ENCODE measurements at places on chromosomes 5 and 9.

- DNase-seq = peak; percentile 56
These were observed 3.0 kb upstream of the HRCT1 start for GRCh38 chr9:35903049-35903448.

DNA sequence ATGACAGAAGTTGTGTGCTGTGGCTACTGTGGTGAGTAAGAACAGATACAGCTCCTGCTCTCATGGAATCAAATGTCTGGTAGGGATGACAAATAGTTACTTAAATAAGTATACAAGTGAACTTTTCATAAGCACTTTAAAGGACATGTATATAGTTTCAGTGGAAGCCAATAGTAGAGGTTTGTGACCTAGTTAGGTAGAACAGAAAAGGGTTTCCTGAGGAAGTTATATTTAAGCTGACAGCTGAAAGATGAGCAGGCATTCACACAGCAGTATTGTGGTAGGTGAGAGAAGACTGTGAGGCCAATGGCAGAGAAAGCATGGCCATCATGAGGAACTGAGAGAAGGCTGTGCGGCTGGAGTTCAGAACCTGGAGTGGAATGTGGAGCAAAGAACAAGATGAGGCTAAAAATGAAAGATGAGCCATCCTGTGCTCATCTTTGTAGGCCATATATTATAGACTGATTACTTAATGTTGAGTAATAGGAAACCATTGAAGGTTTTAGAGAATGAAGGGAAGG, 15.4 kb downstream of the FAM174A start:
- no peak for DNase-seq

GRCh38 chr5:168262042-168262743, 29.3 kb upstream of the WWC1 start:
- no peak for DNase-seq

DNA sequence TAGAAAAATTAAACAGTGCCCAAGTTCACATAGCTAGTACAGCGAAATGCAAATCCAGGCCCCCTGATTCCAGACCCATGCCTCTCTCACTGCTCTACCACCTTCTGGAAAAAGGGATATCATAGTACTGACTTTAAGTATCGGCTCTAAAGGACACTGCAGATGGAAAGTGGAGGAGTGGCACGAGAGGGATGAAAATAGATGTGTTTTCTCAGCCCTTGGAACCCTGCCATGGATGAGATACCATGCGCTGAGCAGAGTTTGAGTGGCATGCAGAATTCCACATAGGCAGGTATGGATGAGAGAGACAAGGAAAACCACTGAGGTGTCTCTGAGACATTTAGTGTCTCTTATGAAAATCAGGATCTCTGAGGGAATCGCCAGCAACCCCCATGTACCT, 18.8 kb downstream of the CKMT2 start:
- DNase-seq = no peak

DNA sequence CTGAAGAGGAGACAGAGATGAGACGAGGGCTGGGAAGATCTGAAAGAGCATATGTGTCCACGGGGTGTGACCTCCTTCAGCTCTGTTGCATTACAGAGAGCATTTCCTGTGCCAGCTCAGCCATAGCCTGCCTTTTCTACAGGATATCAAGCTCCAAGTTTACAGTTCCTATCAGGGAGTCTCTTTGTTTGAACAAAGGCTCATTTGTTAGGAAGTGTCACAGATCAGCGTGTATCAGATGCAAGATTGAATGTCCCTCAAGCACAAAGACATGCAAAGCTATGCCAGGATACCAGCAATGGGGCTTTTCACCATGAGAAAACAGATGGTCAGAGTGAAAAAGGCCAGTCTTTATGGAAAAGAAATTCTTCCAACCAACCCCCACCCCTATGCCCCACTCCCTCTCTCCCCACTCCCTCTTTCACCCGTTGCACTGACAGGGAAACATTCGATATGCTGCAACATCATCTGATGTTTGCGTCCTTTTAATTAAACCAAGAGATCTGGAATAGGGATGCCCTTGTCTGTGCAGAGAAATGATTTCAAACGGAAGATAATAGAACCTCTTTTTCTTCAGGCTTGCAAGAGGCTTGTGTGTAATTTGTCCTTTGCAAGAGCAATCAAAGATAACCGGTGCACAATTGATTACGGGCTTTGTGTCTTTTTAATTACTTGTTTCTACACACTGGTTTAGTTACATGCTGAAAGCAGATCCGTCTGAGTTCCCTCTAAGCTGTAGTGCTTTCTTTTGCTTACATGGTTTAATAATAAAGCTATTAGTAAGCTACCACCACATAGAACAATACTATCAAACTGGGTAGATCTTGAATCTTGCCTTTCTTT, 263.1 kb upstream of the RGMB start:
- peak; percentile 6 for DNase-seq

GRCh38 chr9:107283623-107284616, 841 bp downstream of the RAD23B start:
- DNase-seq = peak; percentile 75

DNA sequence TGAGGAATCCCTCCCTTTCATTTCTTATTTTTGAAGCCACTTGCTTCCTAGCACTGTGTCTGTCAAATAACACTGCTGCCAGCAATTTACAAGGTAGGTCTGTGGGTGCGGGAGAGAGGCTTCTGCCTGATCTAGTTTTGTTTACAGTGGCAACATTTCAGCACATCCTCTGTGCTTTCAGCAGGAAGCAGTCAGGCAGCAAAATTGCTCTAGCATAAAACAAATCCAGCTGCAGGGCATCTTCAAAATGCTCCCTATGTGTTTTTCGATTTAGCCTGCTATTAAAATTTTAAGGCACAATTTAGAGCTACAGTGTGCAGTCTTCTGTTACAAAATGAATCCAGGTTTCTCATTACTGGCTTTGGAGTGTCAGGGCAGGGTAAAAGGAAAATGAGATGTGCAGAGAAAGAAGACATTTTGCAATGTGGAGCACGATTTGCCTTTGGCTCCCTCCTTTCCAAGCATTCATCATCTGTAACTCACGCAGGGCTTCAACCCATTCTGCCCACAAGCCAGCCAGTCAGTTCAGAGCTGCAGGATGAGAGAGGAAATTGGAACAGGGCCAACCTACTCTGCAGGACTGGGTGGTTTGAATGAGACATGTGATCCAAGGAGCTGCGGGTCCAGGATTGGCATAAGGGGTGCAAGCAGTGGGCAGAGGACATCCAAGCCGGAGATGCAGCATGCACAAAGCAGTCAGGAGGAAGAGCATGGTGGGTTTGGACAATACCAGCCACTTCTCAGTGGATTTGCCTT, 143.4 kb upstream of the APC start:
- DNase-seq = no peak

- DNase-seq = no peak
These were observed 66.1 kb upstream of the SMC5 start for GRCh38 chr9:70192707-70193106.

GRCh38 chr5:95846554-95847260, 24.2 kb upstream of the GLRX start:
- DNase-seq = peak; percentile 77

DNA sequence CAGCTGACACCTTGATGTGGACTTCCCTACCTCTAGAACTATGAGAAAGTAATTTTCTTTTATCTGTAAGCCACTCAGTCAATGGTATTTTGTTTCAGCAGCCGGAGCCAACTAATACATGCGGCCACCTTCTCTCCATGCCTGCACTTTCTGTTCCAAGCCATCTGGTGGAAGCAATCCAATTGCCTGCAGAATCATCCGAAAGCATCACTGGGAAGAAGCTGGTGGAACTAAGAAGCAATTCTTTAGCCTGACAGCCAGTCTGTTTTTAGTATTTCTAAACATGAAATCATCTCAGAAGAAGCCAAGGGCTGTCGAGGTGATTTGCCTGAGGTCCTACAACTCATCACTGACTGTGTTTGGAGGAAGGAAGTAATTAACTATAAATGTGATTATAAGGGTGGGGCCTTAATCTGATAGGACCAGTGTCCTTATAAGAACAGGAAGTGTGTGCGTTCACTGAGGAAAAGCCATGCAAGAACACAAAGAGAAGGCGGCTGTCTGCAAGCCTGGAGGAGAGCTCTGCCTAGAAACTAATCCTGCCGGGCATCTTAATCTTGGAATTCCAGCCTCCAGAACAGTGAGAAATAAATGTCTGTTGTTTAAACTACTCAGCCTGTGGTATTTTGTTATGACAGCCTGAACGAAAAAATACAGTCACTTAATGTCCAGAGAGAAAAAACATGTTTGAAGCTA, 49.1 kb downstream of the NXNL2 start:
- DNase-seq = peak; percentile 84

DNA sequence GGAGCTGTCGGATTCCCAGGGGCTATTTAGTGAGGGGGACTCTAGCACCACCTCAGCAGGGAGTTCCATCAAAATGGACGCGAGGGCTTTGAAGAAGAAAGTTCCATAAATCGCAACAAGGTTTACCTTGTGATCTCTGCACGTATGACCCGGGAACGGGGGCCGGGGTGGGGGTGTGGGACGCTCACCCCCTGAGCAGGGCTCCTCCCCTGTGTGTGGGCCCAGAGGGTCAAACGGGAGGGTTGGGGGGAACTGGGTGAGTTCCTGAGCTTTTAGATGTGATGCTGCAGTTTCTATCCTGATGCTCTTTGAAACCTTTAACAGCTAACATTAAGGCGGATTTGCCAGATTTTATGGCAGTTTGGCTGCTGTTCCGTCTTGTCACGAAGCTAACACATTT, 18.9 kb upstream of the LRRC14B start:
- no peak for DNase-seq

- DNase-seq = no peak
These were observed 662.0 kb upstream of the CHD1 start for GRCh38 chr5:99590806-99591205.

GRCh38 chr5:38410304-38410990, 146.0 kb downstream of the LIFR start:
- DNase-seq = no peak

GRCh38 chr9:123120131-123120530, 86.7 kb downstream of the GPR21 start:
- no peak for DNase-seq

DNA sequence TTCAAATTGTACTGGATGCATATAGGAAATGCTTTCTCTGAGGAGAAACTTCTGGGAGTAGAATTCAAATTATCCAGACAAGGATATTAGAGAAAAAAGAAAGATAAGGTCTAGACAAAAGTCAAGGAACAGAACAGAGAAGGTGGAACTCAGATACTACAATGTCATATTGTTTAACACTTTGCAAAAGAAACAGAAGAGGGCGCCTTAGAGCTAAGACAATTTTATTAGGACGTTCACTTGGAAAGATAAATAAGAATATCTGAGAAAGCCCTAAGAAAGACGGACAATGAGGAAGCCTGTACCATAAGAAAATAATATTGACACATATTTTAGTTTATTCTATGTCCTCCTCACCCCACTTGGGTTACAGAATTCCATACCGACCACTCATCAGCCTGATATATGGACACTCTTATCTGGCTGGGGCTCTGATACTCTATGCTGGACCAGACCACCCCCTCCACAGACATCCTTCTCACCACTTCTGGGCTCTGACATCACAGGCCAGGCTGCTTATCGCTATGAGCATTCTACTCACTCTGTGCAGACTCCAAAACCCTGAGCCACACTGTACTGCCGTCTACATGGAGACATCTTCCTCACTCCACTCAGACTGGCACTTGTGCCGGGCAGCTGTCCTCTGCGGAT, 9.1 kb upstream of the AK3 start:
- peak; percentile 68 for DNase-seq

- no peak for DNase-seq
These were observed 494 bp downstream of the CERT1 start for GRCh38 chr5:75510836-75511434.

GRCh38 chr9:127222388-127223095, 42.0 kb upstream of the GARNL3 start:
- no peak for DNase-seq

- peak; percentile 76 for DNase-seq
These were observed at the start of gene AHRR for GRCh38 chr5:321230-321725. AHRR (plus strand) TSS chr5:321714; CDS start chr5:343903, 22,189 bp downstream.

GRCh38 chr9:110908894-110909293, 129.4 kb downstream of the LPAR1 start:
- DNase-seq = no peak

DNA sequence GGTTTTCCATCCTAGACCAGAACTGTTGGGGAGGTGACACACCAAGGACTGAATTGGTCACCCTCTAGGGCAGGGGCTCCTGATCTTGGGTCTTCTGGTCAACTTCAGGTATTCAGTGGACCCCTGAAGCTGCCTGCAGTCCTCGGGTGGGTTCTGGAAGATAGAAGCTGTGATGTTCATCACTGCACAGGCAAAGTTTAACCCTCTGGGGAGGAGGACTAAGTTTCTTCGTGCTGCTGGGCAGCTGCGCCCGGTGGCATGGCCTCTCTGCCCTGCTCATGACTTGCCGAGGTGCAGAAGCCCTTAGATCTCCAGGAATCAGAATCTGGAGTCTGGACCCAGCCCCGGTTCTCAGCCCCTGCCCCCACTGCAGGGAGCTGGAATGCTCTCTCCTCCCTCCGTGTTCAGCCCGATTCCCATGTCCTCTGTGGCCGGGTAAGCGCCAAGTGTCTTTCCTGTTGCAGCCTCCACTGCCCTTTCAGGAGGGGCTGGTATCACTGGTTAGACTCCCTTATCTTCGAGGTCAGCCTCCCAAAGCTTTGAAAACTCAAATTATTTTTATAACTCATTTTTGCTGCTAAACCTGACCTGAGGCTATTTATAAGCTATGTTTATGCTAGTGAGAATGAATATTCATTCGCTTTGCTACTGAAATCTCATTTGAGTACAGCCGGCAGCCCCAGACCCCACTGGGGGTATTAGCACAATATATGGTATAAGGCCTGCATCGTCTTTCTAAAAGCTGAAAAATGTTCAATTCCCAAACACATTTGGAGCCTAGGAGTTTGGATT, 1.7 kb downstream of the LAMC3 start:
- no peak for DNase-seq

GRCh38 chr5:74067748-74068541, 441.9 kb downstream of the ARHGEF28 start:
- DNase-seq = no peak

GRCh38 chr9:123544007-123544827, 188.2 kb downstream of the CRB2 start:
- DNase-seq = peak; percentile 55

DNA sequence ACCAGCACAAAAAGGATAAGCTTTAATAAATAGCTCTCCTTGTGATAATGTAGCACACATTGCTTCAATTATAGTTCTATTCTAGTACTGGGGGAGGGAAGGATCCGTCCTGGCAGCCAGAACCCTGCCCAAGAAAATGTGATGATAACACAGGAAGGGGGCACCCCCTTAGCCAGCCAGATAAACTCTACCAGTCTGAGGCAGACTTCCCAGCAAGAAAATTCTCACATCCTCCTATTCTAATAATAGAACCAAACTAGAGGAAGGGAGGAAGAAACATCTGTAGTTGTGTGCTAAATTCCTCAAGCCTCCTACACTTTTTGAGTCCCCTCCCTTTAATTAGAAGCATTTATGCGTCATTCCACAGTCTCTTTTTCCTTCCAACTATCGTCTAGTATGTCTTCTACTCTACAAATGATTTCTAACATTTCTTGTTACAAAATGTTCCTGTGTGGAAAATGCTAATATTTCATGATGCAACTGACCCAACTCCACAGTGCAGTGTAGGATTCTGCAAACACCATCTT, 261.0 kb downstream of the SEMA5A start:
- peak; percentile 24 for DNase-seq

DNA sequence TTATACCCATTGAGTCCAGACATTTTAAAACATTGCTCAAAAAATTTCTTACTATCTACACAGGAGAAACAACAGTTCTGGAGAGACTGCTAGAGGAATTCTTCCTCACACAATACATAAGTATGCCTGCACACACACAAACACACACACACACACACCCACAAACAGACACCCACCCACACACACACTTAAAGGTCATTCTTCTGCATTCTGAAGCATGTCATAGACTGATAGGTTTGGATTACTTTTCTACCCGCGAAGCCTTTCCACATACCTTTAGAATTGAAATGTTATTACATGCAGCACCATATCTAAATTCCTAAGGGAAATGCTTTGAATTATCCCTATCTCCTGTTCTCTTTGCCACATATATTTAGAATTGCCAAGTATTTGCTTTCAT, 80.2 kb downstream of the FAM174A start:
- DNase-seq = no peak
